ENCODE measurements at places on chromosomes 6 and 20. TPM values are rescaled to one million over a fixed set of nuclear protein-coding genes. Genes with fewer than 3 reads are reported as not detected.

DNA sequence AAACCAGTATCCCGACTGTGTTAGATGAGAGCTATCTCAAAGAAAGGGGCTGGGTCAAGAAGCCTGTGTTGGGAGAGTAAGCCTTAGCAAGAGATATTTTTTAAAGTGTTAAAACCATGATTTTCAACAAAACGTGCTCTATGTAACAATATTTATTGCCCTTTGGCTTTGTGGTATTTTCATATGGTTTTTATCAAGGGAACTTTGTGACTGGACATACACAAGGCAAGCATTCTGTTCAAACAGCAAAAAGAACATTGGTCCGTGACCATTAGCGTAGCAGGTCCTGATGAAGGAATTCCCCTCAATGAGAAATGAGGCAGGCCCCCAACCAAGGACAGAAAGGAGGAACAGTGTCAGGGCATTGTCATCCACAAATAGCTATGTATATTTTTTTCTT lies 222.6 kb downstream of the MYLK4 start:
- no peak for DNase-seq

DNA sequence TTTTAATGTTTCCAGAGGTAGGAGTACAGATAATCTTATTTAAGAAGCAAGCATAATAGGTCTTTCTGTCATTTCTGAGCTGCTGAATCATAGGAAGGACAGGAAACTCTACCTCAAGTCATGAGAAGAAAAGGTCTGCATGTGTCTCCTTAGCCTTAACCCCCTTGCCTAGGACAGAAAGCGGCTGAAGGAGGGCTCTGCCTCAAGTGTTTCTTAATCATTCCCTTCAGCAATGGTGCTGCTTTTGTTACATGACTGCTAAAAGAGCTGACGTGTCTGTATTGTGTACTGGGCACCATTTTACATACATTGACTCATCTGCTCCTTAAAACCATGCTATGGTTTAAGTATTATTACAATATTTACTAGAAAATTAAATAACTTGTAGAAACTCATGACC lies 564.0 kb upstream of the AGPAT4 start:
- DNase-seq = no peak

DNA sequence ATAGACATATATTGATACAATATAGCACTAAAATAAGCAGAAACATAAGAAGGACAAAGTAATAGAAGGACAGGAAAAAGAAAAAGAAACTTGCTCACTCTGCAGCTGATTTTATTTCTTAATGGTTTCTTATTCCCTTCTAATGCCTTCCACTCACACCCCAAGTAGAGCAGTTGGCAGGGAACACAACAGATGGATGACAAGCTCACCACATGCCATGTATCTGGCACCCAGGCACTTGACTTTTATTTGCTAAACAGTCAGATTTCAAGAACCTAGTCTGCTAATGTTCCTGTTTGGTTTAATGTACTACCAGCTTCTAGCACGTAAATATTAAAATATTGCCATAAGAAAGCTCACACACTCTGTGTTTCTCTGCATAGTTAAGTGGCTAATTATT lies 87.1 kb downstream of the COL19A1 start:
- DNase-seq = no peak

DNA sequence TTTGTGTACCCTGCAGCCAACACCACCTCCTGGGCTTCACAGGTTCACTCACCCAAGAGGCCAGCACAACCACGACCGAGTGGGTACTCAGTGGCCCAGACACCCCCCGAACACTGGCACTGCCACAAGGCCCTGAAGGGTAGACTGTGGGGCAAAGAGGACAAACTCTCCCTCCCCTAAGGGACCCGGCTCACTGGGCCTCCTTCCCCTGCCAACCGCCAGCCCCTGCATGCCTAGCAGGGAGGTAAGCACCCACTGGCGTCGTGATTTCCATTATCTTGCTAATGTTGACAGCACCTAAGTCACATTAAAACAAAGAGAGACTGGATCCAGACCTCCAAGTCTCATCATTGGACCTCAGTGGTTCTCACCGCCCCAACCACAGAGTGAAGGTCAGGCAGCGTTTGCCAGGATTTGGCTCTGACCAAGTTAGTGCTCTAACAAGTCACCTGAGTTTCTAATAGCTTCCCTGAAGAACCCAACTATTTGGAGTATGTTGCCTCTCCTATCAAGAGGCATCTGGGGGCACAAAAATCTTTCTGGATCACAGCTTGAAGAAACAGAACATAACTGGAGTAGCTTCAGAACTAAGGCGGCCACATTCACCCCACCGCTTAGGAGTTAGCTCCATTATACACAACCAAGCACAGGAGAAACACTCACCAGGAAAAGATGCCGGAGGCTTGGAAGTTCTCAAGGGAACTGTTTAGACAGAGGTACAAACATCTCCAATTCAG lies 14.0 kb upstream of the APMAP start:
- no peak for DNase-seq

- DNase-seq = no peak
These were observed 158.5 kb downstream of the CD83 start for GRCh38 chr6:14276071-14276470.

- DNase-seq = no peak
These were observed 12.4 kb upstream of the MYL9 start for GRCh38 chr20:36528875-36529417.

DNA sequence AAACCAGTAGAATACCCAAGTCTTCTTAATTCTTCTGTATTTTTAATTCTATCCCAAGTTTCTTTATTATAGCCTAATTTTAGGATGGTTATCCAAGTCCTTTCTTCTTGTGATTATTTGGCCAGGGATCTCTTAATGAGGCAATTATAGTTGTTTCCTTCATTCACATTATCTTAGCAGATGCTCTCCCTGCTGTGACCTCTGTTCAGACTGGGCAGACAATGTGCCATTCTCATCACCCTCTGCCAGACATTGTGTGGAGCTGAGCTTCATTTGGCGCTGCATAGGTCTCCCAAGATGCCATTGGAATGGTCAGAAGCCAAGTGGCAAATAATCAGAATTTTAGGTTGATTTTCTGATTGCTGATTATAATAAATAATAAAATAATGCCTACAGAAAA lies 79.4 kb downstream of the LIN28B start:
- no peak for DNase-seq

- no peak for DNase-seq
These were observed 211.3 kb downstream of the FARS2 start for GRCh38 chr6:5472571-5472970.

DNA sequence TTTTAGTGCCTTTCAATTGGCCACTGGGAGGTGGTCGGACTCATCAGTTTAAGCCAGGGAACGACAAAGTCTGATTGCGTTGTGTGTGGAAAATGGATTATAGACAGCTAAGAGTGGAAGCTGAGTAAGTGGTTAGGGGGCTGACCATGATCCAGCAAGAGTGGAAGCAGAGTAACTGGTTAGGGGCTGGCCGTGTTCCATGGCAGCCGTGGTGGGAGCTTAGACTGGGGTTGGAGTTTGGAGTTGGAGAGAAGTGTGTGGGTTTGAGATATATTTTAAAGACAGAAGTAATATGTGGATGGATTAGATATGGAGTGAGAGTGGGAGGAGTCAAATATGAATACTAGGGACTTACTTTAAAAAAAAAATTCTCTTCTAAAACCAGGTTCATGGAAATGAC lies 41.7 kb downstream of the LRRN4 start:
- DNase-seq = no peak

DNA sequence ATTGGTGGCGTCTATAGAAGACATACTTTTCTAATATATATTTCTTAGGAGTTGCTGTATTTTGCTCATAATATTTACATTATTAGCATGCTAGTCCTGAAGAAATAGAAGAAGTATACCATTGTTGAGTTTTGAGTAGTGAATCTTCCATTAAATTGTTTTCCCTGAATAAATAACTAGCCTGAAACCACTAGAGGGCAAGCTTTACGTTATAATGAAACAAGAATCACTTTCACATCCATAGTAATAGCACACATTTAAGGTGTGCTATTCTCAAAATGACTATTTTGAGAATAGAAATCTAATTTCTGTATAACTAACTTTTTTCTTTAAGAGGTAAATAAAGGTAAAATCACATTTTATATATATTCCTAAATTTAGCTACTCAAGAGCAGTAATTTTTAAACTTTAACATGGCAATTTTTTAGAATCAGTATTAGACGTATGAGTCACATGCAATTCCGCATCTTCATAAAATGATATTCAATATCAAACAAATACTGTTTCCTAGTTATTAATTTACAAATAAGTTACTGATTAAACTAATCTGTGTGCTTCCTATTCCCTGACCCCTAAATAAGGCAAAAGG lies 213.2 kb upstream of the MANEA start:
- DNase-seq = no peak

DNA sequence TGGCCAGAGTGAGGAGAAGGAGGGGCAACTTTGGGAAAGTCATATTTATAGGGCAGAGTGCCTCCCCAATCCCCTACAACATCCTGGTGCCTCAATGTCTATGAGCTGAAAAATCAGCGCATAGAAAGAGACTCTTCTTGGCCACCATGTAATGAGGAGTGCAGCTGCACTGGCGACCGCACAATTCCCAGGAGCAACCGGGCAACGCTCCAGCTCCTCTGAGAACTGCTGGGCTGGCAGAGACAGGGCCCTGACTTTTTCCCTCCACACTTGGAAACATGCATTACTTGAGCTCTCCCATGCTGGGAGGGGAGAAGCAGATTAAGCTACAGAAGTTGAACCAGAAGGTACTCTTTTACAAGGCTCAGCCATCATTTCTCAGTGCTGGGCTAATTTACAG lies 31.4 kb upstream of the MARCKS start:
- no peak for DNase-seq

The PGC gene
- not detected for total RNA-seq

The CARMIL1 gene
- 25.2 TPM for total RNA-seq

Measured in foreskin keratinocyte (primary cell).